ENCODE measurements at places on chromosomes 3 and 15.

DNA sequence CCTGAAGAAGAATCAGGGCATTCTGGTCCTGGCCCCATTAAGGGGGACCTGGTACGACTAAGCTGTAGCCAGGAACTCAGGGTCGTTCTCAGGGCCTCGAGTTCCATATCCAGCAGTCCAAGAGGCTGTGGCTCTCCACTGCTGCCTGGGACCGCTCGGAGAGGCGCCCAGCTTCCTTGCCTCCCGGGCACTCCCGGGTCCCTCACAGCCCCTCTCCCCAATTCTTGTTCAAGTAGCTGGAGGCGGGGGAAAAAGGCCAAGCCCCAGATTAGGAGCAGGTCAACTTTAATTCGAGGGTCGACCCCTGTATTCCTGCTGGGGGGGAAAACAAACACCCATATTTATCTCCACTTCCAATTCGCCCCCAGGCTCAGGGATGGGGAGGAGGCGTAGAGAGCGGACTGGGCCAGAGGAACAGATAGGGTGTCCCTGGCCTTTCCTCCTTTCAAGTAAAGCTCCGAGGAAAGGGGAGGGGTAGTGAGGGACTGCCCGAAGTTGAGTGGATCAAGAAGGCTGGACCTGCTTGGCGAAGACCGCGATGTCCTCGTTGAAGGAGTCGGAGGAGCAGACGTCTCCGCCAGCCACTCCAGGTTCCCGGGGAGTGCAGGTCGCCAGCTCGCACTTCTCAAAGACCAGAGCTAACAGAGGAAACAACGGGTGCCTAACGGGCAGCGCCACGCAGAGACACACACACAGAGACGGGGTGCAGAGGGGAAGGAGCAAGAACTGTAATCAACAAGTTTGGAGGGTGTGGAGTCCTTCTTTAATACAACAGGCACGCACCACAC is 4.4 kb downstream of the MEIS2 start:
- DNase-seq = no peak

DNA sequence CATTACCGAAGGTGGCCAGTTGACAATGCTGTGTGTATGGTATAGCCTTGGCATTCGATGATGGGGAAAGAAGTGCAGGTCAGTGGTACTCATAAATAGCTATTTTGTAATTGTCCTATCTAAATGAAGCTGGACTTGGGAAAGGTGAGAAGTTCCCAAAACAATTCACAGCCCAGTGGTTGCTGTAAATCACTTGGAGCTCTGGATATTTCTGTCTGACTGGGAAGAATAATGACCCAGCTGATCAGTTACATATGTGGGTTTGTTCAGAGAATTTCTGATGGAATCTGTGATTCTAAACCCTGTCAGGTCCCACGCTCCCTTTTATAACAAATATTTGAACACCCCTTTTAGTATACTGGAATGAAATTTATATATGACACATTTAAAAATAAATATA is 133.9 kb upstream of the PFN2 start:
- no peak for DNase-seq

DNA sequence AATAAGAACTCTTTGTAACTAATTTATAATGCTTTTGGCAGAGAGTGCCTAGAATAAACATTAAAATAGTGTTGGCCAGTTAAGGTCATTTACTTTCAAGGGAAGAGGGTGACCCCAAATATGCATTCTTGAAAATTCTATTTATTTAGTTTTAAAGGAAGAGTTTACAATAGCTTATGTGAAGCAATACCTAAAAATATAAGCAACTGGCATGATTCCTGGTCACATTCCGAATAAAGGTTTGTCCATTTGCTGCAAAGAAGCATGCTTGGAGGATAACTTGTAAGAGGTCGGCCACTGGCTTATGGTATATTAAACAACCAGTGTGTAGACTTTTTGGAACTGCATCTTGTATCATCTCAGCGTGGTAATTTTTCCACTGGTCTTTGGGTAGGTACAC is 10.2 kb downstream of the MITF start:
- no peak for DNase-seq

DNA sequence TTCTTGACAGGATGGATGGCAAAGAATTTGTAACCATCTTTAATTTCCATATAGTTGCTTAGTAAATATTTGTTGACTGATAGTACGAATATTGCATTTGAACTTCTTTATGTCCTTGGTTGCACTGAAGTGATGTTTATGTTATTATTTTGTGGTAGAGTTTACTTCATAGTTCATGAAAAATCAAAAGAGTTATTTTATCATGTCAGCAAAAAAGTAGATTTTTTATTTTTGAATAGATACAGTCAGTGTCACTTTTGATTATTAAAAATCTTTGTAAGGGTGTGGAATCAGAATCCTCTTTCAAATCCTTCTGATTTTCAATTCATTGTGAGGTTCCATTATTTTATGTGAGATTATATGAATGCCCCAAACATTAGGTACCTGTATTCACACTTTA is 35.0 kb downstream of the FILIP1L start:
- DNase-seq = no peak

GRCh38 chr15:90530250-90531051 is 728 bp downstream of the CRTC3 start:
- peak; percentile 9 for DNase-seq

DNA sequence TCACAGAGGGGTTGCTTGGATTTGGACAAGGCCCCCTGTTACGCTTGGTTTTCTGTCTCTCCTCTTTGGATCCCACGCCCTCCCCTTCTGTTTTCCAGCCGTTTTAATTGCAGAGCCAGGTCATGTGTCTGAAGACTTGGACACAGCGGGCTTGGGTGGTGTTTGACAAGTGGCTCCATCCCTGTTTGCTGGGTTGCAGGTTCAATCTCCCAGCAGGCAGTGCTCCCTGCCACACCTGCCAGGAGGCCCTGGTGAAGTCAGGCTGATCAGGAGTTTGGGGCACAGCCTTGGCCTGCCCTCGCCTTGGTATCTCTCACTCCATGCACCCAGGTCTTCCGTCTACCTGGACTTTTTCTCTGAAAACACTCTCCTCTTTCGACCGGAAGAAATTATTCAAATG is 59.0 kb downstream of the PLXNA1 start:
- no peak for DNase-seq

DNA sequence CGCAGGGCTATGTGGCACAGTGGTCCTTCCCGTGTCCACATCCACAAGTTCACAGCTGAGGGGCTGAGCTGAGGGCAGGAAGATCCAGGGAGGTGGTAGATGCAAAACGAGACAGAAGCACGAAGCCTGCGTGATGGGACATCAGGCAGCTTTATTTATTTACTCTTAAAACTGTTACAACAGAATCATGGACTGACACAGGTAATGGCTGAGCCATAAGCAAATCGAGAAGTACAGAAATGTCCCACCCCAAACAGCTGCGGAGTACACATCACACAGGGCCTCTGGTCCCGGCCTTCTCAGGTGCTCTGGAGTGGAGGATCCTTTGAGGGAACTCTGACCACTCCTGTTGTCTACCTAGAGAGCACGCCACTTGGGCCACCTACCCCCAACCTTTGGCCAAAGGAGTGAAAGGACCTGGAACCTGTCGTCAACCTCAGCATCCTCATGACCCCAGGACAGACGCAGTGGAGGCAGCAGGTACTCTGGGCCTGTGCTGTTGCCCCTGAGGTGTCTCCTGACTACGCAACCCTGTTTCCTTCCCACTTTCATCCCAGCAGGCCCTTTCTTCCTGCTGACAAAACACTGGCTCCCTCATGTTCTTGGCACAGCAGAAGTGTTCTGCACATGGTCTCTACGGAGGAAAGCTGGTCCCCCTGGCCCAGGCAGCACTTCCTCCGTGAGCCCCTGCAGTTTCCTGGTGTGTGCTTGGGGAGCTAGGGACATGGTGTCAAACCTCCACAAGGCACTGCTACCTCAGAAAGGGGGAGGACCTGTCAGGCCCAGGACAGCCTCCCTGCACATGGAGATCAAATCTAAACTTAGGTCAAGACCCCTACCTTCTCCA is 47.8 kb downstream of the DHX30 start:
- no peak for DNase-seq

DNA sequence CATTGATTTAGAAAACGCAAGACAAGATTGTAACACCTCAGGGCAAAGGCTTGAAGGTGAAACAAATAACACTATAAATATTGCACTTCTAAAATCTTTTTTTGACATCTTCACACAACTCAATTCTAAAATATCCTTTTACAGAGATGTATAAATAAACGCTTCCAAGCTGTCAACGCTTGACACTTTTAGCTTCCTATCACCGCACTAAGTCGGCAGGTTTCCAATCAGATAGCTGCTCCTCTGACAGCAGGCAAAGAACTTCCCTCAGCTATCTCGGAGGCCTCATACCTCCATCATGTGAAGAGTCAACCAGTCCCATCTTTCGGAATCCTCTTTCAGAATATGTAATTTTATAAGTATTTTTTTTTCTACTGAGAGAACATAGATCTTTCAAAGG is 71.0 kb downstream of the PCOLCE2 start:
- DNase-seq = no peak

DNA sequence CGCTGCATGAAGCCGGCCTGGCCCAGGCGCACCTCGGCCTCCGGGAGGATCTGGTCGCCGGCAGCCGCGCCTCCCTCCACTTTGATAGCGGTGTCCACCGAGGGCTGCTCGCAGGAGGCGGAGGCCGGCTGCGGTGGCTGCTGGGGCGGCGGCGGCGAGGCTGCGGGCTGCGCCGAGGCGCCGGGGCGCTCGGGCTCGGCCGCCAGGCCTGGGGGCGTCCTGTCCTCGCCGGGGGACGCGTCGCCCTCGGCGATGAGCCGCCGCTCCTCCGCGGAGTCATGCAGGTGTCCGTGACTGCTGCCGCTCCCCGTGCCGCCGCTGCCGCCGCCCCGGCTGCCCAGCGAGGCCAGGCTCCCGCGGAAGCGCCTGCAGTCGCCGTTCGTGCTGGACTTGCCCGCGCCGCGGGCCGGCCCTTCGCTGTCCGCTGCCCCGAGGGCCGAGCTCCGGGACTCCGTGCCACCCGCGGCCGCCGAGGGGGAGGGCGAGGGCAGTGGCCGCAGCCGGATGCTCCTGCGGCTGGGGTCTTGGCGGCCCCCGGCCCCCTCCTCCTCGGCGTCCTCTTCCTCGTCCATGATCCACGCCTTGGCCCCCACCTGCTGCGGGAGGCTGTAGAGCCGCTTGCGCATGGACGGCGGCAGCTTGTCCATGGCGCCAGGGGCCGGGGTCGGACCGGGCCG is 996 bp downstream of the HCN4 start:
- no peak for DNase-seq

- no peak for DNase-seq
Measured at GRCh38 chr3:53773611-53774368, 72.4 kb downstream of the CHDH start.
